Stimulated activated CD4-positive, alpha-beta T cell treated with anti-CD3 and anti-CD28 coated beads, Interleukin-2, amount 100 ng/mL, for 4 hours (primary cell): ENCODE measurements at places on chromosomes 5 and 9.

GRCh38 chr9:137178939-137179630, 7.2 kb upstream of the TMEM210 start:
- no peak for DNase-seq

DNA sequence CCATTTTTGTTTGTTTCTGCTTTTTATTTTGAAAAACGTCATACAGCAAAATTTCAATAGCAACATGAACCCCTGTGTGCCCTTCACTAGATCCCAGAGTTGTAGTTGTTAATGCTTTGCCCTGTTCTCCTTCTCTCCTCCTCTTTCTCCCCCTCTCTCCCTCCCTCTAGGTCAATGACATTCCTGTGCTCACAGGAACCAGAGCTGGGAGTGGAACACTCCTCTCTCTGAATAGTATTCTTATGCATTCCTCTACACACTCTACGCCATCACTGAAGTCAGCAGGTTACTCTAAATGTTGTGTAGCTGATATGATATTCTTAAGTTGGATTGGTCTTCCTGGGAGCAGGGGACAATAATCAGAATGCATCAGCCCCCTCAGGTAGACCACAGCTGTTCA, 243.4 kb downstream of the SYK start:
- no peak for DNase-seq

DNA sequence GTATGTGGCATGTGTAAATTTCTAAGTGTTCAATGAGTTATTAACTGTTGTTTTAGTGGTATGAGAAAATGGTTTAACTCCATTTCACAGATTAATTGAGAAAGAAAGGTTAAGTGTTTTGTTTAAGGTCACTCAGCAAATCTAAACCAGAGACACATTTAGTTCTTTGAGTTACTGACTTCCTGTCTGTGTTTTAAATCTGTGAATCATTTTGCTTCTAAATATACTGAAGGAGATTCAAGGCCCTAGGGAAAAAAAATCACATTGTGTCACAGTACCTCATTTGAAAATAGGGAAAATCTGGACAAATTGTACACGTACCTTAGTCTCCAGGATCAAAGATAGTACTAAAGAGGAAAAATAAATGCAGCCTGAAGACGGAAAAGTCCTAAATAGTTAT, 368.2 kb downstream of the TMEM161B start:
- no peak for DNase-seq

- no peak for DNase-seq
Observed at GRCh38 chr5:87671146-87671545, 258.4 kb upstream of the CCNH start.

DNA sequence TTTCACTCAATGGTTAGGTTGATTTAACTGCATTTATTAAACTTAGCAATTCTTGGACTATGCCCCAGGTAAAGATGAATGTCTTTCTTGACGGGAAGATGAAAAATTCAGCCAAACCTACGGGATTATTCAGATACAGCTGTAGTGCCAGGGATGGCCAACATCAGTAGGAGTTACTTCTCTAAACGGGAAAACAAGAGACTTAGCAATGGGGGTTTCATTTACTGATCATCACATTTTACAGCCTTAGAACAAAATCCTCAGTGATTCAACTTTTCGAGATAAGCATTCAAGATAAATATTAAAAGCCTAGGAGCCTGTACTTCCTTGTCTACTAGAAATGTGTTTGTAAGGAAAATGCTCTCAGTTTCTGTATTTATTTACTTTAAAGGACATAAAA, 46.1 kb downstream of the S1PR3 start:
- no peak for DNase-seq
